ENCODE measurements at places on chromosomes 6 and 20. TPM values are rescaled to one million over a fixed set of nuclear protein-coding genes. Genes with fewer than 3 reads are reported as not detected.

- DNase-seq: no peak
Observed at GRCh38 chr6:128204616-128205015, 303.8 kb upstream of the THEMIS start.

GRCh38 chr6:30763155-30763617 lies 18.8 kb upstream of the IER3 start:
- no peak for DNase-seq

GRCh38 chr6:18600255-18600654 lies 213.1 kb downstream of the RNF144B start:
- DNase-seq: no peak

GRM1 gene
- 0.51 TPM for total RNA-seq

NHLRC1 gene
- total RNA-seq: 0.40 TPM

DNA sequence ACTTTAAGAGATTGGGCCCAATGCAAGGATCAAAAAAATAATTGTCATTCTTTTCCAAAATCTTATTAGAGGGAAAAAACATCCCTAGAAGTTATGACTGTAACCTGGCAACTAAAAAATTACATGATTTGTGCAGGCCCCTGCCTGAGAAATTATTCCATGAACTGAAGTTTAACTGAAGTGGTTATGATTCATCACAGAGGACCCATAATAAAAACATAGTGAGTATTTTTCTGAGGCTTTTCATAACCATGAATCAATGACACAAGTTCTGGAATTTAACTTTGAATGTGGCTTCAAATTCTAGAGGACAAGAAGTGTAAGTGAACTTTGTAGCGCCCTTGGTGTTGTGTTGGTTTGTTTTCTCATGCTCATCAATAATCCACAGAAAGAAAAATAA lies 31.1 kb upstream of the CARMIL1 start:
- no peak for DNase-seq

GRCh38 chr20:61998343-61999121 lies 67.1 kb downstream of the TAF4 start:
- no peak for DNase-seq

- no peak for DNase-seq
Observed at GRCh38 chr6:57262901-57263694, 41.0 kb upstream of the RAB23 start.

DNA sequence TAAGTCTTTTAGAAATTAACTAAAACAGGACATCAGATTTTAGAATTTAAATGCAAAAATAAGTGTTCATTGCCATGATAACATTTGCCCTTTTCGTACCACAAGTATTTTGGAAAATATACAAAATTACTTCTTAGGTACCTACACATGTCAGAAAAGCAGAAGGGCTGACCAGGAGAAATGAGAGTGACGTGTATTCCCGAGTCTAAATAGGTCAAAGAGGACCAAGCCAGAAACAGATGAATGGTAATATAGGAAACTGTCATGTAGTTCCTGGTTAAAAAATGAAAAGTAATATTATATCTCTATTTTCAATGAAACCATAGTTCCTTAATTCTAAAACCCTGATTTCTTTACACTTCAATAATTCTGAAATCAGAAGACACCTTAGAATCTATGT lies 126.2 kb downstream of the IPCEF1 start:
- no peak for DNase-seq

SLC52A3 gene
- total RNA-seq: 0.46 TPM

DNA sequence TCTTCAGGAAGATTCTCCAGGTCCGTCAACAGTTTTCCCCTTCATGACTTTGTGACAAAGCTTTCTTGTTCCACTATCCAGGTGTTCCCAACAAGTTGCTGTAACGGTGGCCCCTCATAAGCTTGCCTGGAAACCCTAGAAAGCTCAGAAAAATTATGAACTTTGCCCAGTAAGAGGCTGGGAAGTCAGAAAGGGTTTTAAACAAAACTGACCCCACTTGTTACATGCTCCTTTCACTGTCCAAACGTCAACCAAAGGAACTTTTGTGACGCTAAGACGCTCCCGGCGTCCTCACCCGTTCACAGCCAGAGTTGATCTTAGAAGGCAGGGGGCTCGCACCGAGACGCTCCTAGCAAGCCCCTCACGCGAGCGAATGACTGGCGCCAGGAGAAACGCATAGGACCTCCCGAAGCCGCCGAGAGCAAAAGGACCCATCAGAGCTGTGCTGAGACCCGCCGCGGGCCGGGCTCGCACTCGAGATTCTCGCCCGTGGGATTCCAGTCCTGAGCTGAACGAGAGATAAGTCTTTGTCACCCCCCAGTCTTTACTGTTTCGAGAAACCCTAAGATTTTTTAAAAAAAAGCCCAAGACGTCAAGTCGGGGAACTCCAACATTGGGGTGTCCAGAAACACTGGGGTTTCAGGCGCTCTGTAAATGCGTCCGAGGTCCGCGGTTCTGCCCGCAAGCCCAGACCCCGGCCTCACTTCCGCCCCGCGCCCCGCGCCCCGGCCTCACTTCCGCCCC lies 544 bp upstream of the ACAT2 start:
- no peak for DNase-seq

PACRG gene
- total RNA-seq: 0.29 TPM

CEP57L1 gene
- total RNA-seq: 13.5 TPM

CPNE5 gene
- 0.58 TPM for total RNA-seq

- no peak for DNase-seq
Observed at GRCh38 chr6:16345449-16346330, 107.3 kb downstream of the GMPR start.

GRCh38 chr6:160421854-160422253 lies 73.7 kb downstream of the SLC22A3 start:
- no peak for DNase-seq

- DNase-seq: no peak
Observed at GRCh38 chr20:37095108-37095598, 644 bp downstream of the RBL1 start.

CLDN20 gene
- total RNA-seq: not detected

DNA sequence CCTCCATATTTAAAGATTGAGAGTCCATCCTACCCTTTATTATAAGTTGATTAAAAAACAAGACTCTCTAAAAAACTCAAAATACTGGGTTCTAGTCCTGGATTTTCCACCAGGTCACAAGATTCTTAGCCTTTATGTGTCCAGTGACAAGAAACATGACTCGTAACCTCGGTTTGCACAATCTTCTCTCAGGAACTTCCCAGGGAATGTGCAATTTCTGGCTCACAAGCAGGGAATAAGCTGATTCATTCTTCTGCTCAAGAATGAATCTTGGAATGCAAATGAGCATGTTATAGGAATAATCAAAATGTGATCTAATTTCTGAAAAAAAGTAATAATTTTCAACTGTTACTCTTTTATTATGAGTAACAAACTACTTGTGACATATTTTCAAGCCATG lies 45.1 kb downstream of the OGFRL1 start:
- peak; percentile 98 for DNase-seq

- no peak for DNase-seq
Observed at GRCh38 chr6:130693944-130694343, 133.3 kb upstream of the SMLR1 start.

MCHR2 gene
- not detected for total RNA-seq

DNA sequence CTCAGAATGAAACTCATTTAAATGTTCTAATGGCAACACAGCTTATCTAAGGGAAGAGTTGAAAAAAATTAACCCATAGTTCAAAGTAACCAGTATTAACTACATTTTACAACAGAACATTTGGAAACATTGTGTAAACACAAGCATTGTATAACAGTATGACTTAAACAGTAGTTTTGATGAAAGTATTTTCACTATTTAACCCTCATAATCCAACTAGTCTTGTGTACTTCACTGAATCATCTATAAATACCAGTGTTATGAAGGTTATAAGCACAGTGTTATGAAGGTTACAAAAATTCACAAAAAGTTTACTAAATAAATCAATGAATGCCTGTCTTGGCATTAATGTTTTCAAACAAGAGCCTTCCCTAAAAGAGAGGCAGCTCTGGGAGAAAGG lies 66.5 kb downstream of the REV3L start:
- DNase-seq: no peak

PROCR gene
- total RNA-seq: 56.6 TPM

GRCh38 chr6:119138906-119139541 lies 60.6 kb upstream of the FAM184A start:
- DNase-seq: no peak

GZF1 gene
- 9.5 TPM for total RNA-seq

DNA sequence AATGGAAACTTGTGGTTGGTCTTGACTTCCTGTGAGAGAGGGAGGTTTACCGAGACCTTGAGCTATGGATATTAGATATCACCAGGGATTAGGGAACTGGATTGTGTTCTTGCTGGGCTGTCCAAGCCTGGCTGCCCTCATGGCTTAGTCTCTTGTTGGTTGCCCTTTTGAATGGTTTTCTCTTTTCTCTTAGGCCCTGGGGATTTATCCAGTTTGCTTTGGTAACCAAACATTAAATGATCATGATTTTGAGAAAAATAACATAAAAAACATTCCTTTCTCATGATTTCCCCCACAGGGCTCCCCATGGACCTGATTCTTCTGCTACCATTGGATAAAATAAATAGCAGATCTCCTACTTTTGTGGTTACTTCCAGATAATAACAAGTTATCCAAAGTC lies 306.4 kb upstream of the RNF217 start:
- no peak for DNase-seq

GRCh38 chr6:127956956-127957355 lies 56.1 kb upstream of the THEMIS start:
- DNase-seq: no peak

GRCh38 chr6:108419934-108420609 lies 125.2 kb downstream of the AFG1L start:
- DNase-seq: no peak

- DNase-seq: no peak
Observed at GRCh38 chr6:67887747-67888545, 747.1 kb upstream of the ADGRB3 start.

DNA sequence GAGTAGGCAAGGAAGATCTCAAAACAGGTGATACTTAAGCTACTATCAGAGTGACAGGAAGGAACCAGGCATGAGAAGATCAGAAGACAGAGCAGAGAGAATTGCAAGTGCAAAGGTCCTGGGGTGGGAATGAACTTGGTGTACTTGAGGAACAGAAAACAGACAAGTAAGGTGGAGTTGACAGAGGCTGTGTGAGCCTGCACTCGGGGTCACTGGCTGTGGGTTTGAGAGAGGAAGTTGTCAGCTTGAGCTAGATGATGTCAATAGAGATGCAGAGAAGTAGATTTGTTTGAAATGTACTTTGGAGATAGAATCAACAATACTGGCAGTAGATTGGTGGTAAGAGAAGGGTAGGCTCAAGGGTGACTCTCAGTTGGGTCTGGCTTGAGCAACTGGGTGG lies 209.5 kb downstream of the CLIC5 start:
- DNase-seq: no peak

- no peak for DNase-seq
Observed at GRCh38 chr6:12570461-12571030, 146.0 kb upstream of the PHACTR1 start.

GRCh38 chr6:15791448-15792181 lies 128.8 kb upstream of the DTNBP1 start:
- DNase-seq: peak; percentile 65

- DNase-seq: no peak
Observed at GRCh38 chr20:3995749-3996320, 19.5 kb downstream of the RNF24 start.

WFDC12 gene
- not detected for total RNA-seq

CLIC5 gene
- total RNA-seq: 0.58 TPM

DNA sequence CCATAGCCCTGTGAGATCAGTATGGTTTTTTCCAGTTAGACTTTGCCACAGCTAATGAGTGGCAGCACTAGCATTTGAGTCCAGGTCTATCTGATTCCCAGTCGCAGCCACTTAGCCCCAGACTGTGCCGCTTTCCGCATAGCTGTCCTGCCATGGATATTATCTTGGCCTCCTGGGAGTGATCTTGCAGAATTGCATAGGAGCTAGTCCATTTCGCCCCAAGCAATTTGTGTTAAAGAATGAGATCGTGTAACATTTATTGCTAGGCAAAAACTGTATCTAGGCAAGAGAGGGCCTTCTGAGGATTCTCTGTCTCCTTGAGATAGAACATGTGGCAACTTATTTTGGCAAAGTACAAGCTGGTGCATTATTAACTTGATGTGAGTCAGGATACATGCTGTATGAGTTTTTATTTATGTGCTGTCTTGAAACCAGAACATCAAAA lies 74.2 kb downstream of the EZR start:
- peak; percentile 41 for DNase-seq

GRCh38 chr6:134979142-134979541 lies 29.2 kb upstream of the ALDH8A1 start:
- DNase-seq: no peak

GRCh38 chr6:158011980-158012566 lies 30.4 kb downstream of the SYNJ2 start:
- no peak for DNase-seq

EFCAB8 gene
- not detected for total RNA-seq

DNA sequence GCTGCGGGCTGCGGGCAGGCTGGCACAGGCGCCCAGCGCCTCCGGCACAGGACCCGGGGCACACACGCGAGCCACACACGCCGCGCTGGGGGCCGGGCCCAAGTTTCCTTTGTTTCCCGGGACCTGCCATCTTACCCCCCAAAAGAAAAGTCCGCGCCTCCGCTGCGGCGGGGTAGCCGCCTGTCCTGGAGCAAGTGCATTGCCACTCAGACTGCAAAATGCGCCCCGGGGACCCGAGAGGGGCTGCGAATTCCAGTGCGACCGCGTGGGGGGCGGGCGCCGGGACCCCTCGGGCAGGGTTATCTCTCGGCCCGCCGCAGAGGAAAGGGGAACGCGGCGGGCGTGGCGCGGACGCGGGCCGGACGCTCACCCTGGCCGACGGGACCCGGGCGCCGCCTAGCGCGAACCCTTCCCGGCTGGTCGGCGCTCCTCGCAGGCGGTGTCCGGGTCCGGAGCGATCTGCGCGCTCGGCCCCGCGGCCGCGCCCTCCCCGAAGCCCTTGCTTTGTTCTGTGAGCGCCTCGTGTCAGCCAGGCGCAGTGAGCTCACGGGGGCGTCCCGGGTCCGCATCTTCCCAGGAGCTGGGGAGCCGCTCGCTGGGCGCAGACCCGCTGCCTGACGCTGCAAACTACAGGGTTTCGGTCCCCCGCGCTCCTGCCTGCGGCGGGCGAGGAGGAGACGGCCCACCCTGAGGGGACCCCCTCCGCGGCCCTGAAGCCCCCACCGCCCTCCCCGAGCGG lies 639 bp upstream of the CD24 start:
- DNase-seq: no peak

TSHZ2 gene
- total RNA-seq: 0.06 TPM

TREML1 gene
- not detected for total RNA-seq

GRCh38 chr6:137883400-137884148 lies 16.5 kb downstream of the TNFAIP3 start:
- DNase-seq: no peak

DNA sequence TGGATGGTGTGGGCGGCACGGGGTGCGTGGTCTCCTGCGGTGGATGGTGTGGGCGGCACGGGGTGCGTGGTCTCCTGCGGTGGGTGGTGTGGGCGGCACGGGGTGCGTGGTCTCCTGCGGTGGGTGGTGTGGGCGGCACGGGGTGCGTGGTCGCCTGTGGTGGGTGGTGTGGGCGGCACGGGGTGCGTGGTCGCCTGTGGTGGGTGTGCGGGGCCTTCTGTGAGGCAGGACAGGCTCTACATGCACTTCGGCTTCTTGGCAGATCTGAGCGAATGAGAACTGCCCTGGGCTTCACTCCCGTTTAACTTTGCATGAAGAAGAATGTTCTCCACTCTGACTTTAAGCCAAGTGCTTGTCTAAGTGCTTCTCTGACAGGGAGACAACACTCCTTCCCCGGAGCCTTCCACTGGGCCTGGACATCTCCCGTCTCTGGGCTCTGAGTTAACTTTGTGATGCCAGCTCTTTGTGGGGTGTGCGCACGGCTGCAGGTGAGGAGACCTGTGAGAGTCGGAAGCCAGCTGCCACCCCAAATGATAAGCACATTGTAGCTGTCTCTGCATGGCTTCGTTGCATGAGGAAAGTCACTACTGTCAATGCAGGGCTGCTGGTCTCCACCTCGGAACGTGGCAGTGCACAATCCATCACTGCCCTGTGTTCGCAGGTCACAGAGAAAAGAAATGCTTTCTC lies 244.8 kb downstream of the DLL1 start:
- no peak for DNase-seq

All from epithelial cell of proximal tubule (primary cell).